ENCODE measurements at places on chromosomes 2 and 18.
A peak's percentile ranks its signal among the peaks of the same experiment; 100 is the strongest.

DNA sequence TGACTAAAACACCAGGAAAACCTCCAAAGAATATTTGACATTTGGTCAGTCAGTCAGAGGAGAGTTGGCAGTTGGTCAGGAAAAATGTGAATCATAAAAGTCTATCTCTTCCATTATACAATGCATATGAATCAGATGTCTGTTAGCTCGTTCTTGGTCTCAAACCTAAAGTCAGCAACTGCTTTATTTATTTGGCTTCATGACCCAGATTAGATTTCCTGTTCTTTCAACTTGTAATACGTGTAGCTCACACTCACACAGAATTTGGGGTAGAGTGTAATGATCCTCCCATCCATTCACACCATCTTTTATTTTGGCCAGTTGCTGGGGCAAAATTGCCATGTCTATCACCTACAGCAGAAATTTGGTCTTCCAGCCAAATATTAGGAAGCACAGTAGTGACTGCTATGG is 81.9 kb upstream of the COL5A2 start:
- no peak for DNase-seq

DNA sequence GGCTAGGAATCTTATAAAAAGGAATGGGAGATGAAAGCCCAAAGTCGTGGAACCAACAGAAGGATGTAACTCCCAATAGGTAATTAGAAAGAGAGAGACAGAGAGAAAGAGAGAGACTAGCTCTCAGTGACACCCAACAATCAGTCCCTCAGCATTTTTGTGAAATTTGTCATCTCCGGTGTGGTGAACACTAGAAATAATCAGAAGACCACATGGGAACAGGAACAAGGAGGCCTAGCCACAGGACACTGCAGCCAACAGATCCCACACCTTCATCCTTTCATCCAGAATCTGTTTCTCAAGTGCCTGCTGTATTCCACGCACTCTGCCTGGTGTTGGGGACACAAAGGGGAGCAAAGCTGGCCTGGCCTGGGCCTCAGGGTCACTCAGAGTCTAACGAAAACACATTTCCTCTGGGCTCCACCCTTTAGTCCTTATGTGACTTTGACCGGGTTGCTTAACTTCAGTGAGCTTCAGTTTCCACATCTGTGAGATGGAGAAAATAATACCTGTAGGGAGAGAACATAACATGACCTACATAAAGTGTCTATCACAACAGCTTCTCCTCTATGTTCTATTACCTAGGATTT is 53.1 kb downstream of the EHD3 start:
- no peak for DNase-seq

DNA sequence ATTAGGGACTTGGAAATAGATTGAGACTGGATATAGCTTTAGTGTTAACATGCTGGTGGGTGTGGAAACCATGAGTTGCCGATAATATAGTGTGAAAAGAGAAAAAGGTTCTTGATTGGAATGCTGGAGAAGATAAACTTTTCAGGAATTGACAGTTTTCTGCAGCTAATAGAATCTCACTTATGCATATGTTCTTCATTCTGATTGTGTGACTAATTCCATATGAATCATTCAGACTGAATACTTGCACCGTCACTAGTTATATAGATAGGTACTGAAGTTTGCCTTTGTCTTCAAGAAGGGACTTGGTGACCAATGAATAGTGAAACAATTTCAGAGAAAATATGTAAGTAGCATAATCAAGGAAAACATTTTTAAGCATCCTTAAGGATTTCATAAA is 225.7 kb upstream of the FOSL2 start:
- DNase-seq = no peak

DNA sequence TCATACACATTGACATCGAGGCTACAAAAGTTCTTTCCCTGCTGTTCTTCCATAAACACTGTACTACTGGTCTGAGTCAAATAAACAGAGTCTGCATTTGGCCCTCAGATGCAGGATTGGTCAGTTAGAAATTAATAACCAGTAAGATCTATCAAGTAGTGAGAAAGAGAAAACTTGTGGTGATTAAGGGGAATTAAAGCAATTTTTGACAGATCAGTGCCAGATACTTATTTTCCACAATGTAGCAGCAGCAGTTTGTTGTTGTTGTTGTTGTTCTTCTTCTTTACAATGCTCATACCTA is 85.0 kb downstream of the IKZF2 start:
- DNase-seq = no peak

GRCh38 chr2:36857713-36858112 is 108.6 kb downstream of the STRN start:
- no peak for DNase-seq

- no peak for DNase-seq
These were observed 47.6 kb upstream of the ACVR1 start for GRCh38 chr2:157923598-157924217.

GRCh38 chr2:236395067-236395466 is 130.9 kb upstream of the ASB18 start:
- no peak for DNase-seq

GRCh38 chr2:238706163-238706562 is 141.7 kb upstream of the TWIST2 start:
- DNase-seq = no peak

GRCh38 chr2:10072656-10073480 is 7.3 kb downstream of the CYS1 start:
- DNase-seq = peak; percentile 90

GRCh38 chr2:62152000-62152399 is 43.9 kb upstream of the B3GNT2 start:
- DNase-seq = no peak

GRCh38 chr18:4198956-4199355 is 256.2 kb downstream of the DLGAP1 start:
- DNase-seq = no peak

DNA sequence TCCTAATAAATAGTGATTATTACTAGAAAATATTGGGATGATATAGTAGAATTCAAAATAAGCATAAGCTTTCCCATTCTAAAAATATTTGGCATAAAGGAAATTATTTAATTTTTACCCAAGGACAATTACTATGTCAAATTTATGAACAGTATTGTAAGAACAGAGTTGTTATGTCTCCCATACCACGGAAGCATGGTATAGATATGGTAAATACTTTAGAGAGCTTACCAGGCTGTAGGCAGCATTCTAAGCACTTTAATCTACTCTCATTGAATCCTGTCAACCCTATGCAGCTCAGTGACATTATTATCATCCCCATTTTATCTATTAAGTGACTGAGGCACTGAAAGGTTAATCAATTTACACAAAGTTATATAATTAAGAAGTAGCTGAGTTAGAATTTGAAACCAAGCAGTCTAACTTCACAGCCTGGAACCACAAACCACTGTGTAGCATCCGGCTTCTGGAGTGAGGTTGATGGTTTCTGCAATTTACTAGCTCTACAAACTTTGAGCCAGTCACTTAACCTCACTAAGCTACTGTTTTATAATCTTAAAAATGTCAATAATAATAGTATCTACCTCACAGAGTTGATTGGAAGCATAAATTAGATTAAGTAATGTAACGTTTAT is 323.7 kb downstream of the ARHGAP15 start:
- DNase-seq = peak; percentile 50

- no peak for DNase-seq
These were observed 463.1 kb upstream of the DDX18 start for GRCh38 chr2:117351396-117351795.

GRCh38 chr2:17122887-17123501 is 395.2 kb downstream of the RAD51AP2 start:
- peak; percentile 95 for DNase-seq

DNA sequence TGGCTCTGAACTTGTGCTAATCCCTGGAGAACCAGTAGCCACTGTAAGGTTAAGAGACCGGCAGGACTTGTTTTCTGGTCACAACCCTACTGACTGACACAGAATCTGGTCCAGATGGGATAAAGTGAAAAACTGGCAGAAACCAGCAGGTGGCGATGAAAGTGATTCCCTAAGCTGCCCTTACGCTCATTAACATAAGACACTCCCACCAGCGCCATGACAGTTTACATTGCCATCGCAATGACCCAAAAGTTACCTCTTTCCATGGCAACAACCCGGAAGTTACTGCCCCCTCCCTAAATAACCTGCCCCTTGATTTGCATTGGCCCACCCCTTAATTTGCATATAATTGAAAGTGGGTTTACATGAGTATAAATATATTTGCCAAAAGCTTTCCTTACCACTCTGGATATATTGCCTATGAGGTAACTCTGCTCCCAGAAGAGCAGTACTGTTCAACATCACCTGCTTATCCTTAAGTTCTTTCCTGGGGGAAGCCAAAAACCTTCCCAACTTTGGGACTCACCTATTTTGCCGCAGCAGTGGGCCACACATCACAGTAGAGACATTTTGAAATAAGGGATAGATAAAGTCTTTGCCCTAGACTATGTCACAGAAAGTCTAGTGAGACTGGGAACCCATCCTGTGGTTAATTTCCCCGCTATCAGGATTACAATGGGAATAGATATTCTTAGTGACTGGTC is 35.8 kb upstream of the AFF3 start:
- DNase-seq = peak; percentile 45

- no peak for DNase-seq
These were observed 867.4 kb downstream of the DSC3 start for GRCh38 chr18:30175061-30175574.

DNA sequence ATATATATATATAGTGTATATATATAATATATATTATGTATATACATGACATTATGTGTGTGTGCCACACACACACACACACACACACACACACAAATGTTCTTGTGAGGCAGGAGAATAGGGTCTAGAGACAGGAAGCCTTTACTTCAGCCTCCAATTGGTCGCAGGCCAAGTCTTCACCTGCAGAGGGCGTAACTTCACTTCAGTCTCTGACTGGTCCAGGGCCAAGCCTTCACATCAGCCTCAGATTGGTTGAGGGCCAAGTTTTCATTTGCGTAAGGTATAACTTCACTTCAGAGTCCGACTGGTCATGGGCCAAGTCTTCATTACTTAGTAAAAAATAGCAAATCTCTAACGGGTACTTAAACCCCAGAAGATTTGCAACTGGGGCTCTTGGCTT is 13.2 kb upstream of the SS18 start:
- DNase-seq = no peak

DNA sequence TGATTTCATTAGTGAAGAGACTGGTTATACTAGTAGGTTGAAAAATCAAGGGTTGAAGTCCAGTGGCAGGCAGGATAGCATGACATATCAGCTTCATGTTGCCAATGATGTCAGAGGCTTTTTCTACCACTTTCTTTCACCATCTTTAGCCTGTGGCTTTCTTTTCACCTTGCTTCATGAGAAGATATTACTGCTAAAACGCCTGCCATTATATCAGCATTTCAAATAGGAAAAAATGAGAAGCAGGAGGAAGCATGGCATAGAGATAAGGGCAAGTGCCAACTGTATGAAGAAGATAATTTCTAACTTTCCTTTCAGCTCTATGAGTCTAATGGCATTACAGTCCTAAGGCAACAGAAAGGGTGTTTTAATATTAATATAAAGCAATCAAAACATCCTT is 270.2 kb upstream of the SYT4 start:
- DNase-seq = peak; percentile 80

- DNase-seq = no peak
These were observed 83.2 kb downstream of the GYPC start for GRCh38 chr2:126739141-126739540.

DNA sequence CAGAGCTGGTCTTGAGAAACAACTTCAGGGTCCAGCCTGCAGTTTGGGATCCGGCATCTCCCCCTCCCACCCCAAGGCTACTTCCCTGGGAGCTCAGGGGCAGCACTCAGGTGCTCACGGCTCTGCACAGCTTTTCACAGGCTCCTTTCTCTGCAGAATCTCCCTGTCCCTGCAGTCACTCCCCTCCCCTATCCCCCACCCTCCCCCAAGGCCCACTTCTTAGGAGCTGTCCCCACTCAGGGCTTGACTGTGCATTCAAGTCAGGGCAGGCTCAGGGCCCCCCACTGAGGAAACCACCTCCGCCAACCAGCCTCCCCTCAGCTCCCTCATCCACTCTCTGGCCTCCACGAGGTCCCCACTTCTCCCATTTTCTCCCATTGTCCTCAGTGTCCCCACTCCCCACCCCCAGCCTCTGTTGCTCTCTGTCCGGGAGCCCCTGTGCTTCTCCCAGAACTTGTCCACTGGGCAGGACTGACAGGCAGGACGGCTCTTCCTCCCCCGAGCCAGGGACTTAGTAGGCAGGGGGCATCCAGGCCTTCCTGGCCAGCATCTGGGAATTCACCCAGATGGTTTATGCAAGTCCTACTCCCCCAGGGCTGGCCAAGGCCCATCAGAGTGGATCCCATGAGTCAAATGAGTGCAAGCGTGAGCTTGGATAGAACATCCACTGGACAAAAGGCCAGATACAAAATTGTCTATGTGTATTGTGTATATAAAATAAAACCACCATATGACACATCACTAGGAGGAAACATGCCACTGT is 7.6 kb downstream of the NMUR1 start:
- DNase-seq = no peak

GRCh38 chr2:196244516-196244915 is 73.1 kb upstream of the STK17B start:
- no peak for DNase-seq

GRCh38 chr18:79613186-79613931 is 66.2 kb upstream of the CTDP1 start:
- no peak for DNase-seq

DNA sequence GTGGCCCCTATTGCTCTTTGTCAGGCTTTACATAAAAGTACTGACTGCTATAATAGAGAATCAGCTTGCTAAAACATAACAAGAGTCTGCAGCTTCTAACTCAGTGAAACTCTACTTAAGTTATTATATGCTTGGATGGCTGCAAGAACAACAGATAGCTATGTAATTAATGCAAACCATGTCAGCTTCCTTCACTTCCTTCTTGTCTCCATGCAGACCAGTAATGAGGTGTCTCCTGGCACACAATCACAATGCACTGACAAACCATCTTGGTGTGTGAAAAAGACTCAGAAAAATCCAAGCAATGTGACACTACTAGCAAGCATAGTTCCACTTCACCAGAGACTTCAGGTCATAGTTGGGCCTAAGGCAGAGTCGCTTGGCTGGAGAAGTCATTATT is 2068.9 kb upstream of the PIK3C3 start:
- DNase-seq = no peak

DNA sequence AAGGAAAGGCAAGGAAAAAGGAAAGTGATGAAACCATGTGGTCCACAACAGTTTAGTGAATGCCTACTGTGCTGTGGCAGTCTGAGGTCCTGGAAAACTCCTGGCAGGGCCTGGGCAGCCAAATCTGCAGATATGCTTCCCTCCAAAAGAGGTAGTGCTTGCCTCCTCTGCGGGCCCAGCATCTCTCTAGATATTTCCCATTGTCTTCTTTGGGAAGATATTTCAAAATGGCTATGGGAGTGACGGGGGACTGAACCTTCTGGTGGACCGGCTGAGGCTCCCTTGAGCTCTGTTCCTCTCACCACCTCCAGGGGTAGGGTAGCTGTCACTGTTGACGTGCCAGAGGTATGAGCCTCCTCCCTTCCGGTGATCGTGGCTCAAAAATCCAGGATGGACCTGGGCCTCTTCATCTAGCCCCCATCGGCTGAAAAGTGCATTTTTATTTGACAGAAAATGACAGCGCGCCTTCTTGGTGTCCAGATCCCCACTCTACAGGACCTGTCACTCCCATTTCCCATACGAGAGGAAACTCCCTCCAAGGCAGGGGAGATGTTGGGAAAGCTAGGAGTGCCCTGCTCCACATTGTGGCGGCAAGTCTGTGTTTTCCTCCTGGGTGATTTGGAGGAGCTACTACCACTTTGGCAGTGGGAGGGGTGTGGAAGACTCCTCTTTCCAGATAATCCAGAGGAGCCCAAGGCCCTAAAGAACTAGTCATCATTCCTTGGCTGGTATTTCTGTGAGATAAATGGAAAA is 9.4 kb upstream of the PAX3 start:
- no peak for DNase-seq

- DNase-seq = no peak
These were observed 8.4 kb downstream of the FLACC1 start for GRCh38 chr2:201348758-201349157.

Data from hematopoietic multipotent progenitor cell (in vitro differentiated cells).